ENCODE measurements at places on chromosomes 2 and 18.

- no peak for DNase-seq
Observed at GRCh38 chr2:100141906-100142305, 484 bp downstream of the AFF3 start.

GRCh38 chr18:78871618-78872017 lies 108.0 kb upstream of the SALL3 start:
- DNase-seq = no peak

DNA sequence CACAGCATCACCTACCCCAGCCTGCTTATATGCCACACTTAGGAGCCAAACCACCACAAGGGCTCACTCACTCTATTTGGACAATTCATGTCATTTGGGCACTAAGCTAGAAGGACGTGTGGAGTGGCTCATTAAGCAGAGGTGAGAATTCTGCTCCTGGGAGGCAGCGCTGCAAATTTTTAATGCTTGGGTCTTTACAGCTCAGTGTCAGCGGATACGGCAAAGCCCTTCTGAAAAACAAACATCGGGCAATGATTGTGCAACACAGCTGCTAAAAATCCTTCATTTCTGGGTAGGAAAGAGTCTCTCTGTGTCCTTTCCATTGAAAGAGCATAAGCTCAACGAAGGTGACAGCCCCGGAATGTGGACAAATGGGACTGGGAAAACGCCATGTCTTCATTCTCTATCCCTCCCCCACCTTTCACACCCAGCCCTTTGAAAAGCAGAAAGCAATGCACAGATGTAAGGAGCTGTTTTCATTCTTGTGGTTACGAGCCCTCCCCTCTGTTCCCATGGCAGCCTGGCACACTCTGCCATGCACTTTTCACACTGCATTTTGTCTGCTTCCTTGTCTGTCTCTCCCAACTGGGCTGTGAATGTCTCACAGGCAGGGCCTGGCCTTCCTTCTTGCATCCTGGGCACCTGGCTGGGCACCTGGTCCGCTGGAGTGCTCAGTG lies 16.0 kb downstream of the TMEM177 start:
- no peak for DNase-seq

- DNase-seq = no peak
Observed at GRCh38 chr2:181354626-181355025, 102.6 kb upstream of the ITGA4 start.

GRCh38 chr2:39897273-39897672 lies 118.2 kb upstream of the THUMPD2 start:
- no peak for DNase-seq

- no peak for DNase-seq
Observed at GRCh38 chr18:23812546-23813440, 123.5 kb downstream of the LAMA3 start.
